ENCODE measurements at places on chromosomes 3 and 15.

DNA sequence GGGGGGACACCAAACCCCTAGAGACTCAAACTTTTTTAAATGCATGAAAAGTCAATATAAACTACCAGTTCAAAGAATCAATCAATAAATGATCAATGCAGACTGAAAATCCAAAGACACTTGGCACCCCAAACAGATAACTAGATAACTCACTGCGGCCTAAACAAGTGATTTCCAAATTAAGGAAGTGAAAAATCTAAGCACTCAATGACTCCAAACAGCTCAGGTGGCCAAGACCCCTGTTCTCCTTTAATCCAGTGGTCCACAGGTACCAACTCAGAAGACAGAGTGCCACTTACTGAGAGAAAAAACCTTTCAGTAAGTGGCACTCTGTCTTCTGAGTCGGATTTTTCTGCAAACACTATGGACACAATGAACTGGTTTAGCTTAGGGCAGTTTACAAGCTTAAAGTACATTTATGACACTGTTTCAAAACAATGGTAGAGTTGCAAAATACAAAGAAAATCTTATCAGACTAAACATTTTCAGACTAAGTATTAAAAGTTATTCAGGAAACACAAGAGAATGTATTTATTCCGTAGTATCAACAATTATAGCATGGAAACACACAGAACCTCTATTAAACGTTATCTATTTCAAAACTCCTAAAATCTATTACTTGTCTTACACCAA, 4.7 kb downstream of the DLG1 start:
- no peak for DNase-seq

DNA sequence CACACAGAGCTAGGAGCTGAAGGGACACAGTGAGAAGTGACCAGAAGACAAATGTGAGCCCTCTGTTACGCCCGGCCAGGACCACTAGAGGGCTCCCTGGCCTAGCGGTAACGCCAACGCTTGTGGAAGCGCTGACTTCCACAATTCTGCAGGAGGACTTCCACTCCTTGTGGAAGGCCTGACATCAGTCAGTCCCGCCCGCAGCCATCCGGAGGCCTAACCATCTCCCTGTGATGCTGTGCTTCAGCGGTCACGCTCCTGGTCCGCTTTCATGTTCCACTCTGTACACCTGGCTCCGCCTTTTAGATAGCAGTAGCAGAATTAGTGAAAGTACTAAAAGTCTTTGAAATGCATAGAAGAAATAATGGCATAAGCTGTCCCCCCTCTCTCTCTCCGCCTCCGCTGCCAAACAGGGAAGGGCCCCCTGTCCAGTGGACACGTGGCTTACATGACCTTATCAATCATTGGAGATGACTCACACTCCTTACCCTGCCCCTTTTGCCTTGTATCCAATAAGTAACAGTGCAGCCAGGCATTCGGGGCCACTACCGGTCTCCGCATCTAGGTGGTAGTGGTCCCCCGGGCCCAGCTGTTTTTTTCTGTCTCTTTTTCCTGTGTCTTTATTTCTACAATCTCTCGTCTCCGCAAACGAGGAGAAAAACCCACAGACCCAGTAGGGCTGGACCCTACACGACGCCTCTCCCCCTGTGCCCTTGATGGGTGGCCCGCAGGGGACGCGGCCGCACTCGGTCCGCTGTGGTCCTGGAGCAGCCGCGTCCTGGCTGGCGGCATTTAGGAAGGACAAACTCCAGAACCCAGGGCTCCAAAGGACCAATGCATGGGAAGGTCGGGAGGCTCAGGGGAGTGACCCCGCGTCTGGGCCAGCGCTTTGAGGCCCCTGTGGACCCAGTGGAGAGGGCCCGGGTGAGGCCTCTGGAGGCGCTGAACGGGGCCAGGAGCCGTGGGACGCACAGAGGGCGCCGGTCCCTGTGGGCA, 27.0 kb upstream of the RPL32 start:
- DNase-seq, result peak; percentile 59

DNA sequence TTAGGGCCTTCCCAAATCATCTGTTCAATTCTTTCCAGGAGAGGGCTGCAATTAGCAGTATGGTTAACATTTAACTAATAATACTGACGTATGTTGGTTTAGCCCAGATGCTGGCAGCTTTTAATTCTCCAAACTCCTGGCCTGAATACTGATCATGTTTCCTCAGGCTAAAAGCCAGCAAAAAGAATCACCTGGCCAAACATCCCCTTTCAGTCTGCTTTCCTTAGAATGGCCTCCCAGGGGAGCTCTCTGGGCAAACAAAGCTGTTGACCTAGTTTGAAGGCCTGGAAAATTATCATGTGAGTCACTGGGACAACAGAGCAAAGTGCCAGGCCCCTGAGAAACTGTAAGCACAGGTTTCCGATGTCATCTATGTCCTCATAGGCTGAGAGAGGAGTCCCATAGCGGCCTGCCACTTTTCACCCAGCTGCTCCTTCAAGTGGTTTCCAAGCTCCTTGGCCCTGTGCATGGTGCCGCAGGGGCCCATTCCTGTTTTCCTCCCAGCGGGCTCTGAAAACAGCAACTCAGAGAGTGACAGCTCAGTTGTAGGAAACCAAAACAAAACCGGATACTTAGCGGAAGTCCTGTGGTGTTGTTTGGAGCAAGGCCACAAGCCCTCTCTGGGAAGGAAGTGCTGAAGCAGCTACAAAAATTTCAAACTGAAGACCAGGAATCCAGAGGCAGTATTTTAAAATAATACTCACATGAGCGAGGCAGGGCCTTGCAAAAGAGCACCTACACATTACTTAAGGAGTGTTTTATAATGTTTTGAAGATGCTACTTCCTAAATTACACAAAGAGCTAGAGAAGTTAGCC, 36.5 kb upstream of the RAB11A start:
- DNase-seq, result peak; percentile 54

- no peak for DNase-seq
These were observed 2.5 kb upstream of the IRAK2 start for GRCh38 chr3:10162185-10162584.

DNA sequence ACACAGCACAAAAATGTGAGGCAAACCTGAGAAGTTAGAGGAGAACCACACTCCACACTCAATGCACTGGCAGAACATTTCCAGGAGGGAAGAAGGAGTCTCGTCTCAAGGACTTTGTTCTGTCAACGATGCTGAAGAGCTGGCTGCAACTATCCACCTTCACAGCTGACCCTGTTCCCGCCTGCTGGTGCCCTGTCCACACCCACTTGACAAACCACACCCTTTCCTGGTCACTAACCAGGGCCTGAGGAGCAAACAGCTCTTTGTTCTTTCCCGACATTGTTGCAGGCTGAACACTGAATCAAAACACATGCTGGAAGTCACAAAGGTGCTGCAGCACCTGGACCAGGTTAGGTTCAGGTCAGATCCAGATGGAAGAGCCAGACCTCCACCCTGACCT, 92.6 kb upstream of the ARRDC4 start:
- no peak for DNase-seq

- DNase-seq, result no peak
These were observed 138.8 kb downstream of the ZBBX start for GRCh38 chr3:167241048-167241845.

DNA sequence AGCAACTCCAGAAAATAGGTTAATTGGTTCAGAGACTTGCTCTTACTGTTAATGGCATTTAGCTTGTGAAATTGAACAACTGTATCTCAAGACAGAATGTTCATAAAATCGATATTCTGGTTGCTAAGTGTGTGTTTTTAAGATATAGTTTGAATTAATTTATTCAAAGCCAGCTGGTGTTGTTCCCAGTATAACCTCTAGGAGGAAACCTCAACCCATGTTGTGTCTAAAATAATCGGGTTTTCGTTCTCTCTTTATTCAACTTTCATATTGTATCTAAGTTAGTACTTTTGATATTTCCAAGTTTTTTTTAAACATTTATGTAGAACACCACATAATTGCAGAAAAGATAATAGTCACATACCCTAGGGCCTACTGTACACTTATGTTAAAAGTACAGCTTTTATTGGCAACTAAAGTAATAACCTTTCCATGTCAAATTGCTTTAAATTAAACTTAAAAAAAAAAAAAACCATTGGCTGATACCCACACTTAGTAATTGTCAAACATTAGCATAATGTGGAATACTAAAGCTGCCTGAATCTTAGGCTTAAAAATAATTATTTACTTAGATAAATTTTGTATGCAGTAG, 90.9 kb downstream of the SAMMSON start:
- no peak for DNase-seq

DNA sequence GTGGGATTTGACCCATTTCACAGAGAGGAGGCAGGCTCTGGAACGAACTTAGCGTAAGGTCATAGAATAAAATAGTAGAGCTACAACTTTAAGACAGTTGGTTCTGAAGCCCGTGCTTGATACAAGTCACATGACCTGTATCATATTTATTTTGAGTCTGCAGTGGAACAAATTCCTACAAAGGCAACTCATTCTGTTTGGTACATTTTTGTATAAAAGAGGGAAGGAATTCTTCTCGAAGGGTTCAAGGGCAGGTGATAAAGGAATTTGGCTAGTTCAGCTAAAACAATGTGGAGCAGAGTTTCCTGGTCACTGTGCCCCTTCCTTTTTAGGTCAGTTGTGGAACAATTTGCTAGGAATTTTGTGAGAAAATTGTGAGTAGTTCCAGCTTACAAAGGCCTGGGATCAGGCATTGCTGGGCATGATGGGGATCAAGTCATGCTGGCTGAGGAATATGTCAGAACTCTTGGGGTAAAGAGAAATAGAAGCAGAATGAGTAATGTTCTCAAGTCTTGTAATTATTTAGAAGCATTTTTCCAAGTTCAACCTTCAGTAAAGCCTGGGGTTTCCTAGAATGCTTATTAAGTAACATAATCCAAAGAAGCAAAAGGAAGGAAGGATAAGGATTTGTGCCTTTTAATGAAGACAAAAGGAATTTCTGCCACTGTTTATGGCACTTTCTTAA, 19.1 kb downstream of the USP3 start:
- DNase-seq, result no peak

- DNase-seq, result no peak
These were observed 142.0 kb downstream of the NAALADL2 start for GRCh38 chr3:175001091-175001490.

GRCh38 chr3:127987309-127987995, 64.8 kb upstream of the SEC61A1 start:
- no peak for DNase-seq

DNA sequence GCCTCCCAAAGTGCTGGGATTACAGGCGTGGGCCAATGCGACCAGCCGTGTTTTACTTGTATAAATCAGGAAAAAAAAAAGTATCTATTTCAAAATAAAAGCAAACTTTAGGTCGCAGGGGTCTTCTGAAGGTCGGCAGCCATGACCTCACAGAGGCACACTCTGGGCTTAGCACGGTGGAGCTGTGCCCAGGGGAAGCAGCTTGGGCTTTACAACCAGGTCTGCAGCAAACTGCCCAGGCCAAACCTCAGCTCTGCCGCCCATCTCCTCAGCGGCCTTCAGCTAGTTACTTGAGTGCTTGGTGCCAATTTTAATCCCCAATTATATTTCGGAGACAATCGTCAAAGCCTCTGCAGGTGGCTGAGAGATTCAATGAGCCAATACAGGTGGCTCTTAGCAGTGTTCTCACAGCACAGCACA, 30.1 kb downstream of the ZDHHC19 start:
- DNase-seq, result no peak

DNA sequence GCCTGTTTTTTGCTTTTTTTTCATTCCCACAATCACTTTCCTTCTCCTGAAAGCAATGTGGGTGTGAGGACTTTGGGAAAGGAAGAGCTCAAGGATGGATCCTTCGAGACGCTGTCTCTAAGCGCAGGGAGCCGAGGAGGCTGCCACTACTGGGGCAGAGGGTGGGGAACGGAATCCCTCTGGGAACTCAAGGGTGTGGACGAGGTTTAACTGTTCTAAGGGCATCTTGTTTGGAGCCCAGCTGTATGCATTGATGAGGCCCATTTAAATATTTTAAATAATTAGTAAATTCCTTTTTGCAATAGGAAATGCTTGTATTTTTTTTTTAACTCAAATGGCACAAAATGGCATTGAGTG, 124.4 kb upstream of the MEF2A start:
- no peak for DNase-seq

GRCh38 chr3:190537146-190537545, 23.3 kb downstream of the IL1RAP start:
- no peak for DNase-seq

DNA sequence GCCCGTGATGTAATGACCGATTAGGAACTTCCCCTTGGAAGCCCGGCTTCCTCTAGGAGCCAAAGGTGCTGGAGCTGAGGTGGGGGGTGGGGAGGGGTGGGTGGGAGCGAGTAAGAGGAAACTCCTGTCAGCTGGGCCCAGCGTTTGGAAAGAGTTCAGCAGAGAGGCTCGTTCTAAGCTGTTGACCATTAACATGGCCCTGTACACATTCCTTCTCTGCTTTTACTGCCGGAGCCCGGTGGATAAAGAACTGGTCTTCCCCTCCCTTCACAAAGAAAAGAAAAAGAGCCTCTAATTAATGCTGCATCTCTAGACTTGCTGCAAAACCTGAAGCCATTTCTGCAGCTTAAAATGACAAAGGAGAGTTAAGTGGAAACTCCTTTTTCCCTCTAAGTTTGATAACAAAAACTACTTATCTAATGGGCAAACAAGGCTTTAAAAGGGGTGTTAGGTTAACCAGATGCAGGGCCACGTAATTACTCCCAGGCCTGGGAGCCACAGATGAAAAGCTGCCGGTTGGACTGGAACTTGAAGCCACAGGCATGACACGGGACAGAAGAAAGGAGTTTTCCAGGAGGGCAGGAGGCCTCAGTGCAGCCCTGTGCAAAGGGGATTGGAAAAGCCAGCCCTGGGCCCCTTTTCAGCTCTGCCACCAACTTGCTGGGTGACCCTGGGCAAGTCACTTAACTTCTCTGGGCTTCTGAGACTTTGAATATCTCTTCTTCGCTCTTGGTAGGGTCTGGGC, 71.3 kb downstream of the SMAD6 start:
- no peak for DNase-seq

GRCh38 chr3:52851348-52851747, 16.5 kb upstream of the MUSTN1 start:
- DNase-seq, result peak; percentile 9

- peak; percentile 72 for DNase-seq
These were observed 26.2 kb downstream of the MAP4 start for GRCh38 chr3:47989981-47990440.

DNA sequence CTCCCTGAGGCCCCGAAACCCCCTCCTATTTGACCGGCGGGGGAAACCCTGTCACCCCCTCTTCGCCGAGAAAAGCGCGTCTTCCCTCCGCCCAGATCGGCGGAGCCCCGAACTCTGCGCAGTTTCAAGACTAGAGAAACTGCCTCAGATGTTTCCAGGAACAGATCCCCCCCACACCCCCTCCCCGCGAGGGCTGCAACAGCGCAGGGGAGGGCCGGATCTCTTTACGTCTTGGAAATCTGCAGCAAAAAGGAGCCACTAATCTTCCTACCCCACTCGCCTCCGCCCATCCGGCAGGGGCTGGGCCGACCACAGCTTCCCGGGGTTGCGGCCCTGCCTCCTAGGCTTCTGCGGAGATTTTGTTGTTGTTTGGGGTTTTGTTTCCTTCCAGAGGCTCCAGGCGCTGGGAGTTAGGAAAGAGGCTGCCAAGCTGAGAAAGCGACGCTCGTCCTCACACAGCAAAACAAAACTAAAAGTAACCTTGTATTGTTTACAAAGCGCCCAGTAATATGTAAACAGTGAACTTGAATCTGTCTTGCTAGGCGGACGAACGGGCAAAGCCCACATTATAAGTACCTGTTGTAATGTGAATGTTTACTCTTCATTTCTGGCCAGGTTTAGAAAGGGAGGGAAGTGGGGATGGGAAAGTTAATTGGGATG, 2.2 kb downstream of the FOXB1 start:
- DNase-seq, result peak; percentile 33
